Nasal cavity respiratory epithelium epithelial cell of viscerocranial mucosa (primary cell): ENCODE measurements at places on chromosomes 6 and 20. TPM values are rescaled to one million over a fixed set of nuclear protein-coding genes. Genes with fewer than 3 reads are reported as not detected.

The THBS2 gene
- total RNA-seq = 0.50 and 28.4 TPM in 2 replicates

The MAD2L1BP gene
- 20.8 and 23.3 TPM in 2 replicates for total RNA-seq

The MDN1 gene
- 23.2 and 36.7 TPM in 2 replicates for total RNA-seq

The PPP1R14C gene
- 63.4 and 70.4 TPM in 2 replicates for total RNA-seq

The SLC2A10 gene
- 6.5 and 12.1 TPM in 2 replicates for total RNA-seq

The RBPJL gene
- not detected in 2 replicates for total RNA-seq

The OR2H1 gene
- total RNA-seq = not detected in 2 replicates

The SMIM28 gene
- total RNA-seq = not detected in 2 replicates

The PBOV1 gene
- not detected in 2 replicates for total RNA-seq
